Activated effector memory CD4-positive, alpha-beta T cell treated with Interleukin-2 at 50 U/mL for 16 hours (primary cell): ENCODE measurements at places on chromosomes 2 and 18.

DNA sequence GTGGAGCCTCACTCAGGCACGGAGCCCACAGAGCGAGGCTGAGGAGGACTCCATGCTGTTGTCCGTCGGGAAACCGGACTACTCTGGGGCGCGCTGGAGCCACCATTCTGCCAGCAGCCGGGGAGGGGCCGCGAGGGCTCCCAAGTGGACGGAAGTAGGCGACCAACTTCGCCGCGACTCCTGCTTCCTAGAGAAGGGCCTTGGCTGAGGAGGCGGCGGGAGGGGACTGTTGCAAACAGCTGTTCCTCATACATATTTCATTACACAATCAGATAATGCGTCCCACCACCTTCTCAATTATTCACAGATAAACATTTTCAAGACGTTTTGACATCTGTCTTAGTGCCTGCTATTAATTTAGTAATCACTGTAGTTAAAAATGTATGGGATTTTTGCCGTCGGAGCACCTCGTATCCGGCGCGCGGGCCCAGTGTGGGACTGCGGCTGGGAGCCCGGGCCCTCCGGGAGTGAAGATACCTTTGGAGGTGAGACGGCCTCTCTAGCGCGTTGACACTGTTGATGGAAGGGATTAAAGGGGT, 11.7 kb upstream of the SIX3 start:
- no peak for DNase-seq

DNA sequence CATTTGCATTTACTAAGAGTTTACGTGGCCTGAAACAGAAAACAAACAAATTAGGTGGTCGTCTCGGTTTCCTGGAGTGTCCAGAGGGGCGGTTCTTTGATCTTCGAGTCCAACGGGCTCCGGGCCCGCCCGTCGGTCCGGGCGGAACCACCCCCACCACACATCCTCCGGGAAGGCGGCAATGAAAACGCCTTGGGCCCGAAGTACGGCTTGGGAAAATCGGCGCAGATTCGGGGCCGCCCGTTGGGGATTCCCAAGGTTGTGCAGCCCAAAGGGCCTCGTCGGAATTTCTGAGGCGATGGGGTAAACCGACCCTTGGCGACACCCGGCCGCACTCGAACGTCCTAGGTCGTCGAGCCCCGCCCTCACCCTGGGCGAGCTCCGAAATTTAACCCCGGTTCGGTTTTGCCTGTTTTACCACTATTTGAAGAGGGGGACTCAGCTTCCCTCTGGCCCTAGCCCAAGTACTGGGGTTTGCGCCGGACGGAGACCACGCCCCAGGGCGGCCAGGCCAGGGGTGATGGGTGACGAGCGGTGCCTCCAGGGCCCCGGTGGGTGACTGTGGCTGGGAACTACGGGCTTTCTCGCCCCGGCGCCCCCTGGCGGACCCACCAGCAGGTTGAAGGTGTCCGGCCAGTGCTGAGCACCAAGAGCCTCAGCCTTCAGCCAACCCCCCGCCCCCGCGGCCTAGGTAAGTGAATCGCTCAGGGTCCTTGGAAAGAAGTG, 1.9 kb upstream of the CFAP53 start:
- DNase-seq, result peak; percentile 67

GRCh38 chr2:55932843-55933242, 9.3 kb upstream of the EFEMP1 start:
- DNase-seq, result no peak

DNA sequence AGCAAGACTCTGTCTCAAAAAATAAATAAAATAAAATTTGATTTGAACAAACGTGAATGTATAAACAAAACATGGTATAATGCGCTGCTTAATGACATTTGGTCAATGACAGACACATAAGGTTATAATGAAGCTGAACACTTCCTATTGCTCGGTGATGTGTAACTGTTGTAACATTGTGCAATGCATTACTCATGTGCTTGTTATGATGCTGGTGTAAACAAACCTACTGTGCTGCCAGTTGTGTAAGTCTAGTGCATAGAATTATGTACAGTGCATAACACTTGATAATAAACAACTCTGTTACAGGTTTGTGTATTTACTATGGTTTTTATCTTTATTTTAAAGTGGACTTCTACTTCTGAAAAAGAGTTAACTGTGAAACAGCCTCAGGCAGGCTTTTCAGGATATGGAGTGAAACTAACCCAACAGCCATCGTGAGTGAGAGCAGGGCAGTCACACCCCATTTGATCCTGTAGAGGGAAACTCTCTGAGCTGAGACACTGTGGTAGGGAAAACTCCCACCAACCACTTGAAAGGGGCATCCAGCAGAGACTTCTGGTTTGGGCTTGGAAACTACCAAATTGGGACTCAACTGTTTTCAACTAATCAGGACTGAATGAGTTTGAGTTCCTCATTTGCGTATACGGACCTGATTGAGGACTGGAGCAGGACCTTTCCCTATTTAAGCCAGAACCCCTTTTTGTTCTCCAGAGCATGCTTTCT, 8.7 kb upstream of the RPRD1A start:
- DNase-seq, result no peak

DNA sequence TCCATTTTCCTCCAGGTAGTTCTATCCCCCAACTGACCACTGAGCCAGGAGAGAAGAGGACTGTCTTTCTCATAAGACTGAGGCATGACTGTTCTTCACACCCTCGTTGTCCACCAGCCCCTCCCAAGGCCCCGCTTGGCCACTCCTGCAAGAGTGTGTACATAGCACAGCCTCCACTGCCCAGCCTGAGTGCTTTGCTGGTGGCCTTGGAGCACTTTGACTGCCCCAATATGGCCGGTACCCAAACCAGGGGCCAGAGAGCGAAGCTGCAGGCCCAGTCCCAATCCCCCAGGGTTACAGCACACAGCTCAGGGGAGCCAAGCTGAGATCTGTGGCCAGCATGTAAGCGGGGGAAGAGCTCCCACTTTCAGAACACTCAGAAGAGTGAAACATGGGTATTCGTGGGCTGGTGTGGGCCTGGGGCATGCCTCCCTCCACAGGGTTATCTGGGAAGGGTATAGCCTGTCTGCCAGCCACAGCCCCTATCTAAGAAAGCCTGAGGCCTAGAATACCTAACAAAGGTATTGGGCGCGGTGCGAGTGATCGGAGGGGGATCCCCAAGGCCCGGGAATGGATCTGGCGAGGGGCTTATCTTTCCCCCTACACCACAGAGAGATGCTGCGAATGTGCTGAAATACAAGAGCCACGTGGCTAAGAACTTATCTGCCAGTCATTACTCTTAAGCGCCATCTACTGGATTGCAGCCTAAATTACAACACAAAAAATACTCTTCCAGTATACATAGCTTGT, 163.8 kb downstream of the WDPCP start:
- no peak for DNase-seq

DNA sequence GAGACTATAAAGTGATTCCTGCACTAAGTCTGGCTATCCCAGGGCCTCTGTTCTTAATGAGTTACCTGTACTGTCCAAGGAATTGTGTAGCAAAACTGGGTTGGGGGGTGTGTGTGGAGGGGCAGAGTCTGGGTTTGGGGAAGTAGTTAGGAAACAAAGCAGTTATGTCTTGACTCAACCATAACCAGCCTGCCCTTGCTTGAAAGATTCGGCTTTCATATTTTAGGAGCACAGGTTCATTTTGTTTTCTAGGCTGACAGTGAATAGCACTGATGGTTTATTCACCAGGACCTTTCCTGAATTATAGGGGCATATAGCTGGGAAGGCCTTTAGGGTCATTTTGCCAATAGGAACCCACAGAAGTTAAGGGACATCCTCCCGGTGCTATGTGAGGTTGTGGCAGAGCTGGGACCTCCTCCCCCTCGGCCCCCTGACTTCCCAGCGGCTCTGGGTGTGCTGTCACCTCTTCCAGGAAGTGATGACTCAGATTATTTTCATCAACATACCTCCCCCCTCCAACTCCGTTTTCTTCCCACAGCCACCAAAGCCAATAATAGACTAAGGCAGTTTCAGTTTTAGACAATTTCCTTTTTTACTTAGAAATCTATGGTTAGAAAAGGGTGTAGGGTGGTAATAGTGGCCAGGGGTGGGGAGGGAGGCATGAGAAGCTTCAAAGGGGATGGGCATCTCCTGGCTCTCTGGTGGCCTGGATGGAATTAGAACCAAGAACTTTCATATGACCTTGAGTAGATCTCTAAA, 44.8 kb downstream of the SETBP1 start:
- peak; percentile 59 for DNase-seq

DNA sequence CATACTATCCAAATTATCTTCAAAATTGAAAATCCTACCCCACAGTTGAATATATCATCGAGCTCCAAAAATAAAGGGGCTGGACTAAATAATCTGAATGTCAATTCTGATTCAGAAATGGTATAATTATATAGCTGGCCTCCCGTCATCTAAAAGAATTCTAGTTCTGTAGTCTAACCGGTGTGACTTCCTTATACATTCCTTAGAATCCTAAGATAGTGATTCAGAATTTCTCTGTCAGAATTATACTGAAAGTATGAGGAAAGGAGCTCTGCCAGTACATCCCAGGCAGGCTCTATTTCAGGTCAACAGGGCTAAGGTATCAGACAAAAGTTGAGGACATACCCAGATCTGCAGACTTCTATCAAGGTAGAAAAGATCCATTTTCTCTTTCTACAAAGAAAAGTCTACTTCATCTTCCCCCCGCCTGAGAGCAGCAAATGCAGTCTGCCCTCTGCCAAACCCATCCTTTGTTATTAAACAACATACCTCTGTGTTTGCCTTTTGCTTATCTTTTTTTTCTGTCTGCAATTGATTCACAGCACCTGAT, 128.5 kb downstream of the METTL4 start:
- no peak for DNase-seq

- no peak for DNase-seq
Measured at GRCh38 chr2:218296200-218296599, 3.9 kb upstream of the TMBIM1 start.

DNA sequence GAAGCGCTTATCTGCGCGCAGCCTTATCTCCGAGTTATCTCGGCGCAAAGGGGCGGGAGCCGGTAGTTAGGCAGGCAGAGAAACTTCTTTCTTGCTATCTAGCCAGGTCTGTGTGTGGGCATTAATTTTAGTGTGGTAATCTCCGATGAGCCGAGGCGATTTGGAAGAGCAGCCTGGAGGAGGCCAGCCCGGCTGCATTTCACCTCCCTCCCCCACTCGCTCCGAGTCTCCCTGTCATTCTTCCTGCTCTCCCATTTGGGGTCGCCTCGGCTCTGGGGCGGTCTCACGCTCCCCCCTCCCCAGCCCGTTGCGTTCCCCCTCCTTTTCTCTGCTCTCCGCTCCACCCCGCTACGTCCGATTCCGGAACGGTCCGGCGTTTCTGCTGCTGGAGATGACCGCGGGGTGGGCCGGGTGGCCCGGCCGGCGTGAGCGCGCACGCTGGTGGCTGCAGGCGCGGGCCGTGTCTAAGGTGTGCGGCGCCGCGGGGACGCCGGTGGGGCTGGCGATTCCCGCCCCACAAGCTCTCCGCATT, 566 bp downstream of the GATA6 start:
- no peak for DNase-seq

DNA sequence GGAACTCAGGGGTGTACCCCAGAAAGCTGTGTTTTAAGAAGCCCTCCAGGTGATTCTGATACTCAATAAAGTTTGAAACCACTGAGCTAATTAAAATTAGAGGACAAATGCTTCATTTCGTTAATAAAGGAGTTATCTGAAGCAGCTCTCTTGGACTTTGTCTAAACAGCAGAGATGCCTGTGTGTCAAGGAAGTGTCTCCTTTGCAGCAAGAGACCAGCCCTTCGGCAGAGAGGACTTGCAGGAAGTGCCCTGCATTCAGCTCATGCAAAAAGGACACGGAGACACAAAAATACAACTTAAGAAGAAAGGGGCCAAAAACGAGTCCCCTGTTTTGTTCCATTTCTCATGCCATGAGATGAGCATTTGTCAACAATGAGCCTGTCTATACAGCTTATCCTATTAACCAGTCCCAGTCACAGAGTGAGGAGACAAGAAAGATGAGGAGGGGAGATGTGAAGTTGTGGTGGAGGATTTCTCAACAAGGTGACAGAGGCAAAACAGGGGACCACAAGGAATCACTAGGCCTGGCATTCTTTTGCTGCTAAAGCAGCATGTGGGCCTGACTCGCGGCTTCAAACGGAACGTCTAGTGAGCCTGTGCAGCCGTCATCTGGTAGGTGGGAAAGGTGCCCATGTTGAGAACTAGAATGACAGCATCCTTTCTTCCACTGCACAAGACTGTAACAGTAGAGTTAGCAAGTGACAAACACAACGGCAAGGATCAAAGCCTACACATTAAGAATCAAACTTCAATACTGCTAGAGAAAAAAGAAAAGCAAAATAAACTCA, 152.3 kb downstream of the ANTXR1 start:
- DNase-seq, result no peak

- DNase-seq, result no peak
Measured at GRCh38 chr2:141062443-141062842, 1068.4 kb downstream of the LRP1B start.

DNA sequence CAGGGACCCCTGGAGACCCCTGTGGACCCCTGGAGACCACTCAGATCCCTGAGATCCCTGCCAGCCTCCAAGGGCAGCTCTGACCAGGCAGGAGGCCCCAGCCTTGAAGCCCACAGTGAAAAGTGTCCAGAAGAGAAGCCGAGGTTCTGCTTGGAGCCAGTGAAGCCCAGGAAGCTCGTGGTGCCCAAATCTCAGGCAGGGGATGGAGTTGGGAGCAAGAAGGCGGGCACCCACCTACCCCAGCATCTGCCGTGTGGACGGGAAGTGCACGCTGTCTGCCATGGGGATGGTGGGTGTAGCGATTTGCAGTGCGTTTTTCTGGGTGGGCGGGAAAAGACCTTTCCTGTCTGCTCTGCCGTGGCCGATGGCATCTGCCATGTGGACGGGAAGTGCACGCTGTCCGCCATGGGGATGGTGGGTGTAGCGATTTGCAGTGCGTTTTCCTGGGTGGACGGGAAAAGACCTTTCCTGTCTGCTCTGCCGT, 120.6 kb upstream of the CTDP1 start:
- no peak for DNase-seq

GRCh38 chr2:42073739-42074503, 26.1 kb downstream of the PKDCC start:
- DNase-seq, result no peak

DNA sequence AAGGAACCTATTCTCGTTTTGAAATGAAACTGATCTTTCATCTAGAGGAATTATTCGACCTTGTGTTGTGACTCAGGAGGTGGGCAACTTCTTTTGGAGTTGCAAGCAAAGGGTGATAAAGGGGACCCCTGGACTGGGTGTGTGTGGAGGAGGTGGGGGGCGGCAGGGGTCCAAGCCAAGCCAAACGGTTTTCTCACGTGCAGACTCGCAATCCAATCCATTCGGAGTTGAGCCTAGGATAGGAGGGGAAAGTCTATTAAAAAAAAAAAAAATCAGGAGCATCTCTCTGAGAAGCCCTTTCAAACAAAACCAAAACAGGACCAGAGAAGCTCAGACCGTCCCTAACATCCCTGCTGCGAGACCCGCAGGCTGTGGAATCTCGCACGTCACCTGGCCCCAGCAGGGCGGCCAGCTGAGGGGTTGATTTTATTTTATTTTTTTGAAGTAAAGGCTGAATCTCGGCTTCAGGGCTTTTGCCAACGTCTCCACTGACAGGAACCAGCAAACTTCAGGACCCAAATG, 3.7 kb upstream of the ZEB2 start:
- no peak for DNase-seq

GRCh38 chr2:203690441-203691047, 15.9 kb upstream of the CD28 start:
- no peak for DNase-seq
